ENCODE measurements at places on chromosomes 2 and 18.

- DNase-seq = no peak
Measured at GRCh38 chr18:74277296-74277695, 14.5 kb downstream of the CYB5A start.

DNA sequence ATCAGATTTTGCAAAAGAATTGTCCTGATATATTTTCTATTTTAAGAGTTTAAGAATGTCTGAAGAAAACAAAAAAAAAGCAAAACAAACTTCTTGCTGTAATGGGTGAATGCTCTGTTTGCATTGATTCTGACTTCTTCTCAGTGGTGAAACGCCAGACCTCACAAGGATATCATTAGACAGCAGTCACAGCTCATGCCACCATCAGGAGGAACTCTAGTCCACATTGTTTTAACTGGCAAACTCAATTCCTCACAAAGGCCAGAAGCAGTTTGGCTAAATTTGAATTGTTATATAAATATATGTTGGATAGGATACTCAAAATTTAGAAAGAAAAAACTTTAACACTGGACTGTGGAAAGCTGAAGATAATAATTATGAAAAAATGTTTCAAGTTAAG is 89.4 kb downstream of the DOK6 start:
- DNase-seq = no peak

DNA sequence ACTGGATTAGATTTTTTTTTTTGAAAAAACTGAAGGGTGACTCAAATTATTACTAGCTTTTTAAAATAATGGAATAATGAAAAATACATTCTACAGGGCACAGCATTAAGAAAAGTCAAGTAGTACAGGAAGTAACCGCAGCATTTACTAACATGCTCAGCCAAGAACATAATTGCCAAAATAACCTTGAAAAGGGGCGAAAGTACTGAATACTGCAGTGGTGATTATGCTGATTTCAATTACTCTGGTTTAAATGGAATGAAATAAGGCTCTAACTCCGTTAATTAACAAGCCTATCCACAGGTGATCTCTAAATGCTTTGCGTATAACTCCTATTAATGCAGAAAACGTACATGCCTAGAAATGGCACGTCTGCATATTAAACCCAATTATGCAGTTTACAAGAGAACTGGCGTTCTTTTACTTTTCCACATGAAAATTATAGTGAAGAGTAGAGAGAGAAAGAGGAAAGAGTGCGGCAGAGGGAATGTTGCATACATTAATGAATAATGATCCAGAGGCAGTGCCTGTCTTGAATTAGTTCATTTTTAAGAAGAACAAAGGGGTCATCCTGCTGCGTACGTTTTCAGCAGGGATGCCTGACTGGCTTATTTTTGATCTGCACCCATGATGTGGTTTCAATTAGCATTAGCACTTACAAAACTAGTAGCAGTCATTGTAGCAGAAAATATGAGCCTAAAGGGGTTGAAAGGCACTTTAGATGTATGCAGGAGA is 612.4 kb downstream of the NYAP2 start:
- DNase-seq = no peak

DNA sequence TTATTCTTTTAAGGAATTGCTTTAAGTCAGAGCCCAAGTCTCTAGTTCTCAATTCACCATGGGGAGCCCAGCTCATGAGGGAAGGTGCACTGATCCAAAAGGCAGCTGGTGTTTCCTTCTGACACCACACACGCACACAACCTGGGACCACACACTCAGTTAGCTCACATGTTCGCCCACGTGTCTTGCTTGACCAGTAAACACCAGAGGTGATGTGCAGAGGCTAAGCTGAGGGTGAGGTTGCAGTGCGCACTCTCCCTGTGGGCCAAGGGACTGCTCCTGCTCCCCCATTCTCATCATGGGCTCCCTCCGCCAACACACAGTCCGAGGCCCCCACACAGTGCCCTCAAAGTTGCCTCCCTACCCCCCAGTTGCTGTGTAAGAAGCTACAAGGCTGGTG is 70.8 kb upstream of the BZW1 start:
- no peak for DNase-seq

DNA sequence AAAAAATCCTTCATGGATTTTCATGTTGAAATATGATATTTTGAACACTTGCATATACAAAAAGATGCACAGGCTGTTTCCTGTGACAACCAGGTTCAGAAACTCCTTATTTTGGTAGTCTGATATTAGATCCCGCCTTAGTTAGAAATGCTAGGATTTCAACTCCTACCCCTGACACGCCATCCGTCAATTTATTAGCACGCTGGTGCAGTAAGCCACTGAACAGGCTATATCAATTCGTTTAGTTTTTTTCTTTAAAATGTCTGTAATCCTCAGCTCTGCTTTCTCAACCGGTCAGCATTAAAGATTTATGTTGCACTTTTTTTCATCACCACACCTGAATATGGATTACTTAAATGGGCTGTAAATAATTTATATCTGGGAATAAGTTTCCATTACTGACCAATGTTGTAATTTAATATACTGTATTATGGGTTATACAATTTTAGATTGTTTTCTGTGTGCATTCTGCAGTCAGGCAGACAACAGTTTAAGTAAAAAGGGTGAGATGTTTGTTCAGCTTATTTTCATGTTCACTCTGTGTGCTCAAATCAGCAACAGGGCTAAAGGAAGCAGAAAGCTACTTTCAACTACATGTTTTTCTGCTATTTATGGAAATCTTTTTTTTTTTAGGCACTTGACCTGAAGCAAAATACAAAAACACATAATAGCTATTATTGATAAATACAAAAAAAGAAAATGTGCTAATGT is 227.7 kb downstream of the ARHGAP15 start:
- no peak for DNase-seq

- DNase-seq = no peak
Measured at GRCh38 chr2:24875901-24876300, 44.1 kb downstream of the ADCY3 start.

DNA sequence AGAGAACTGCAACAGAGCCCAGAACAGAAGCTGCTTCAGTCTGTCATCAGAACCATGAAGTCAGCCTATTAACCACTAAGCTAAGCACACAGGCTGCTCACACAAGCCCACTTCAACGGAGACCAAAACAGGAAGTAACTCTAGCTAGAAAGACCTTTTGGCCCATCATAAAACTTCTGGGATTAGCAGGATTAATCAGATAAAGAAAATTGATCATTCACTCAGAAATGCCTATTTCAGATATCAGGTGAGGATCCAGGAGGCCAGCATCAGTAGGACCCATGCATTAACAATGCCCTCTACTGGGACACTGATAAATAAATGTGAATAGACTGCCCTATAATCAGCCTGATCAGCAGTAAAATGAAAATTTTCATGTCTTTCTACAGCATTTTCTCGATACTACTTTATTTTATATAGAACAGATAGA is 101.4 kb downstream of the WDPCP start:
- DNase-seq = no peak

DNA sequence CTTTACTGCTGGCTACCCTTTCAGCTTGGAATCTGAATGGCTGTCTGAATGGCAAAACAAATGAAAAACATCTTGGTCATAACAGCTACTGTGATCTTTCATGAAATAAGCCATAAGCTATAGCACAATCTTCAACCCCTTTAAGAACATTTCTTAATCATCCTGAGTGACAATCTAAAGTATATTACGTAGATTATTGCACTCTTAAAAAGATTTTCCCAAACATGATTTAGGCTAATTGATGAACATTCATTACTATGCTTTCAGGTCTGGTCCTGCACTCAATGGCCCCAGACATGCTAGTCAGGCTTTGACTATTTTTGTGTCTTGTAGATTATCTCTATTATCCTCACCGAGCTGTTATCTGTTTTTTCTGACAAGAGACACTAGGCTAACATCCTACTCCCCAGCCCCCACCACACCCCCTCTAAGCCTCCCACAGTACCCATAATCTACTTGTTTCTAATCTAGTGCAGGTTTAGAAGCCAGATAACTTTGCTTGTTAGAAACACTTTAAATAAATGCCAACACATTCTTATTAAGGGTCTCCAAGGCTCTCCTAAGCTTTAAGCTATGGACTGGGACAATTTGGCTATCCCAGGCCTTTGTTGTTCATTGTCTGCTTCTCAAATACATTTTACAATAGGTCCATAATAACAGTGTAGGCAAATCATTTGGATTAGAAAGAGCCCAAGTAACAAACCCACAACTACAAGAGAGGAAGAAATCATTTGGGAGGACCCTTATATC is 4.2 kb downstream of the SMAD2 start:
- no peak for DNase-seq

DNA sequence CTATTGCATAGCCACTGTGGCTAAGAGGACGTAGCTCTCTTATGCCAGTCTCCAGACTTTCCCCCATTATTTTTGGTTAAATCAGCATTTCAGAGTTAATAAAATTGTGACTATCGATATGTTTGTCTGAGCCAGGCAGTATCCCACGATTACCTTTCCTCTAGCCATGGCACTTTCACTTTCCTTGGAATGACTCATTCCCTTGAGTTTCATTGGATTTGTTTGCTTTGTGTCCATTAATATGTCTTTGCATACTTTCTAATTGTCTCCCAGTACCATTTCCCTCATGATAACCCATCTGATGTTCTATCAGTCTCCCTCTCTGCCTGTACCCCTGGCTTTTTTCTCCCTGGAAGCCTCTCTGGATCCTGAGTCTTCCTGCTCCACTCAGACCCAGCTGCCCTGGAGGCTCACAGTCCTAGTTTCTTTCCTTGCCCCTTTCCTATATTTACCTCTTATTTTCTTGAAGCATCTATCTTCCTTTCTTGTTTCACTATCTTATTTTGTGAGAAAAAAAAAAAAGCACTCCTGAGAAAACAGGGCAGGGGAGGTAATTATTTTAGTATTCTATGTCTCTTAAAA is 126.1 kb downstream of the MTX2 start:
- no peak for DNase-seq

GRCh38 chr18:77047803-77048419 is 84.7 kb downstream of the MBP start:
- no peak for DNase-seq

DNA sequence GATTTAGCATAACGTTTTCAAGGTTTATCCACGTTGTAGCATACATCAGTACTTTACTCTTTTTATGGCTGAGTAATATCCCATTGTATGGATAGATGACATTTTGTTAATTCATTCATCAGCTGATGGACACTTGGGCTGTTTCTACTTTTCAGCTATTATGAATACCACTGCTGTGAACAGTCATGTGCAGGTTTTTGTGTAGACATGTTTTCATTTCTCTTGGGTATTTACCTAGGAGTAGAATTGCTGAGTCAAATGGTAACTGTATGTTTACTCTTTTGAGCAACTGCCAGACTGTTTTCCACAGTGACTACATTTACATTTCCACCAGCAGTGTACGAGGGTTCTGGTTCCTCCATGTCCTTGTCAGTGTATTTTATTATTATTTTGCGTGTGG is 33.9 kb downstream of the COX7A2L start:
- DNase-seq = no peak

- no peak for DNase-seq
Measured at GRCh38 chr2:162232671-162233070, 10.6 kb downstream of the FAP start.

DNA sequence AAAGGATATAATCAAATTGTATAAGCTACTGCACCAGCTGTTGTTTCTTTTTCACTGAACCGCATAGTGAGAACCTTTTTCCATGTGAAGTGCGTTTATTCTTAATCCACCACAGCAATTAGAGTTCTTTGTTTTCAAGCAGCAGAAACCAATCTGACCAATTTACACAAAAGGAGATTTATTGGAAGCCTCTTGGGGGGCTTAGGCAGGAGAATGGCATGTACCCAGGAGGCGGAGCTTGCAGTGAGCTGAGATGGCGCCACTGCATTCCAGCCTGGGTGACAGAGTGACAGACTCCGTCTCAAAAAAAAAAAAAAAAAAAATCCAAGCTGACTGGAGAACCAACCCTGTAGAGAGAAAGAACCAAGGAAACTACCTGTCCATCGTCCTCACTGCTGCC is 10.0 kb downstream of the ADNP2 start:
- no peak for DNase-seq

- DNase-seq = no peak
Measured at GRCh38 chr2:217248312-217248935, 388.6 kb upstream of the TNP1 start.

- DNase-seq = no peak
Measured at GRCh38 chr18:74310411-74310810, 5.2 kb upstream of the C18orf63 start.

DNA sequence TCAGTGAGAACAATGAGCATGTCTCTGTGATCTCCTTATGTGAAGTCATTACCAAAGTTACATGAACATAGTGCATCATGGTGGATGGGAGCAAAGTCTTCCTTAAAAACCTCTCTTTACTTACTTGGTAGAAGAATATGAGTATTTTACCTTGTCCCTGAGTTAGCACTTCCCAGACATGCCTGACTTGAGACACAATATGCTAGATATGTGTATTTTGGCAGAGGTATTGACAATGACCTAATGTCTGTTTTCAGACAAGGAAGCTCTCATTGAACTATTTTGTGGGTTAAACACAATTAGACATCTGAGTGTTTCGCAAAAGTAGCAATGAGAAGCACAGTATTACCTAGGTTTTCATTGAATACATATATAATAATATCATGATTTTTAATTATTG is 99.1 kb upstream of the MC4R start:
- DNase-seq = no peak

GRCh38 chr2:148603562-148603920 is 41.0 kb upstream of the EPC2 start:
- no peak for DNase-seq

DNA sequence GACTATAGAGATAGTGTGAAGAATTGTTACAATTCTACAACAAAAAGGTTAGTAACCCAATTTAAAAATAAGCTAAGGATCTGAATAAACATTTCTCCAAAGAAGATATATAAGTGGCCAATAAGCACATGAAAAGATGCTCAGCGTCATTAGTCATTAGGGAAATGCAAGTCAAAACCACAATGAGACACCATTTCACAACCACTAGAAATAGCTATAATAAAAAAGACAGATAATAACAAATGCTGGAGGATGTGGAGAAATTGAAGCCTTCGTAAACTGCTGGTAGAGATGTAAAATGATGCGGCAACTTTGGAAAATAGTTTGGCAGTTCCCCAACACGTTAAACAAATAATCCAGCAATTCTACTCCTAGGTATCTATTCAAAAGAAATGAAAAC is 366.5 kb upstream of the POU3F3 start:
- no peak for DNase-seq

DNA sequence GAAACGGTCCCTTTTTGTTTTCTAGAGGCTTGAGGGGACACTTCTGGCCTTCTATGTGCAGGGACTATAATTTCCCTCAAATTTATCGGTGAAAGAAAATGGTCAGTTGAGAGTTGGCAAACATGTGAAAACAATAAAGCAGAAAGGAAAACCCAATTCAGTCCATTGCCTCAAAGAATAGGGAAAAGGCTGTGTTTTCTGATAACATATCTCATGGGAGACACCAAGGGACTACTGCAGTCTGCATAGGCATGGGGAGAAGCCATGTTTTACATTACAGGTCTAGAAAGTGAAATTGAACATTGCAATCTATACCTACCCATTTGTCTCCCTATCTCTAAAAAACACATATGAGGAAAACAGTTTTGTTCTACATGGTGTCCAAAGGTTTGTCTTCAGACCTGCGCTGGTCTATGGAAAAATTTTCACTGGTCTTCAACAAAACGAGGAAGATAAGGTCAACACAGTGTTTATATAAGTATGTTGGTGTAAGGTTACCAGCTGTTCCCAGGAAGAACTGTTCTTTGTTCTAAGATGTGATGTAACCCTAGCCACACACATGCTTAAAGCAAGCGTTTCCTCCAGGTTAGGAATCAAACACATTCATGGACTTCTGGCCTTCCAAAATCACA is 179.7 kb downstream of the MREG start:
- no peak for DNase-seq

All from T-cell (primary cell).